Renal cortical epithelial cell (primary cell): ENCODE measurements at places on chromosomes 16 and 17.

GRCh38 chr17:61635913-61636432, 45.0 kb upstream of the NACA2 start:
- peak; percentile 44 for DNase-seq

DNA sequence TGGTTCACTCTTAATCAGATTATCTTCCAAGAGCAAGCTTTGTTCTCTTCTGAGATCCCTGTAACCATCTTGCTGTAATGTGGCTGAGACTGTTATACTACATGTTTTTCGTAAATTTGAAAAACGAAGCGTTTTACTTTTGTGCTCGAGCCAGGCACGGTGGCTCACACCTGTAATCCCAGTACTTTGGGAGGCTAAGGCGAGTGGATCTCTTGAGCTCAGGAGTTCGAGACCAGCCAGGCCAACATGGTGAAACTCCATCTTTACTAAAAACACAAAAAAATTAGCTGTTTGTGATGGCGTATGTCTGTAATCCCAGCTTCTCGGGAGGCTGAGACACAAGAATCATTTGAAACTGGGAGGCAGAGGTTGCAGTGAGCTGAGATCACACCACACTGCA, 7.8 kb downstream of the CUEDC1 start:
- no peak for DNase-seq

- DNase-seq = peak; percentile 97
These were observed 2.5 kb downstream of the KRT32 start for GRCh38 chr17:41464682-41465081.

GRCh38 chr16:129075-129474, 9.4 kb downstream of the NPRL3 start:
- DNase-seq = no peak

GRCh38 chr16:88308441-88309173, 74.2 kb upstream of the ZNF469 start:
- no peak for DNase-seq
